Inflammatory macrophage treated with lipopolysaccharide for 4 hours (primary cell): ENCODE measurements at places on chromosomes 1 and 21.

GRCh38 chr1:226653311-226653921, 85.7 kb downstream of the ITPKB start:
- no peak for DNase-seq

DNA sequence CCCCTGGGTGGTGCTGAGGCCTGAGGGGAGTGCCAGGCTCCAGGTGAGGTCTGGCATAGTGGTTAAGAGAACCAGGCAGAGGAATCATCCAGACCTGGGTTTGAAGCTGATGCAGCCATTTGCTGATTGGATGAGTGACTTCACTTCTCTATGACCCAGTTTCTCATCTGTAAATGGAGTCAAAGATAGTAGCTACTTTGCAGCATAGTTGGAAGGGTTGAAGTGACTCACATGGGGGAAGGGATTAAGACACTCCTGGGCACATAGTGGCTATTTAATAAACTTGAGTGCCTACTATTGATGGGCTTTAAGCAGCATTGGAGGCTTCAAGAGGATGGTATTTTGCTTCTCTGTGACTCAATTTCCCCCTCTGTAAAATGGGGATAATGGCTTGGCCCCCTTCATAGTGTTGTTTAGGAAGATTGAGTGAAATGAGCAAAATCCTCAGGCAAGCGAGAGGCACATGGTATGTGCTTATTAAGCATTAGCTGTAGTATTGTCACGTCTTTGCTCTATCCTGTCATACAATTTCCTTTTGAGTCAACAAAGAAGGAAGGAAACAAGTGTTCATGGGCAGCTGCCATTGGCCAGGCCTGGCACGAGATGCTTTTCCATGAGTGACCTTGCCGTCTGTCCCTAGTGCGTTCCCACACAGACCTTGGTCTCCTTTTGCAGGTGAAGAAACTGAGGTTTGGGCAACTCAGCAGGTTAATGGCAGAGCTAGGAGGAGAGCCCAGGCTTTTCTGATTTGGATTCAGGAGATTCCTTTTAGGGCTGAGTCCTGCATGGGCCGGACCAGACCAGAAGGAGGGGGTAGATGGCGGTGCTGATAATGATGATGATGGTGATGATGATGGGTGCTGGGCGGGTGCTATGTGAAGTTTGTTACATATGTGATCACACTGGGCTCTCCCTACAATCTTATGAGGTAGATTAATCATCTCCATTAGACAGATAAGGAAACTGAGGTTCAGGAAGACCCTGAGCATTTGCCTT, 131.1 kb upstream of the WNT4 start:
- no peak for DNase-seq

DNA sequence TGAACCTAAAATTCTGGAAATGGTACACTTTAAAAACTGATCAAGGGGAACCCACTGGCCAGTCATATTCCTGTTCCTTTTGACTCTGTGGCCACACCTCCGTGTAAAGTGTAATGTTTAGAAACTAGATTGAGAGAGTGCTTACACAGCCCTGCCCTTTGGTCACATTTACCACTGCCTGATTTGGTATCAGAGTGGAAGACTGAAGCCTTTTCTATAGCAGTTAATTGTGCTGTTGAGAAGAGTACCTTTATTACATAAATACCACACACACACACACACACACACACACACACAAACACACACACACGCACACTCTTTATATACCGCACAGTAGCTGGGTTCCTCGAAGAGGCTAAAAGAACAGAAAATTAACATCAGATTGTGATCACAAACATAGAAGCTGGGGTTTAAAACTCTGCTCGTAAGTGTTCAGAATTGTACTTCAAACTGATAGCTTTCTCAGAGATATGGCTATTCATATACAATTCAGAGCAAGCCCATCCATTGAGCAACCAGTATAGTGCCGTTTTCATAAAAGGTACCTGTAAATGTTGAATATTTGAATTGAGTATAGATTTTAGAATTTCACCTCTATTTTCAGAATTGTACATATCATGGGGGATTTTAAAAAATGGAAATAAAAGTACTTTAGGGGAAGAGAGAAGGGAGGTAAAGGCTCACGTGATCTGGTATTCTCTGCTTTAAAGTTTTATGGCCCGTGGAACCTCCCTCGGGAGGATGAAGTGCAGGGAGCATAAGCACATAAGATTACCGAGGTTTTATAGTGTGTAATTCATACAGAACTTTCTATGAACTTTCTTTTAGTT, 37.5 kb downstream of the CAMTA1 start:
- no peak for DNase-seq

DNA sequence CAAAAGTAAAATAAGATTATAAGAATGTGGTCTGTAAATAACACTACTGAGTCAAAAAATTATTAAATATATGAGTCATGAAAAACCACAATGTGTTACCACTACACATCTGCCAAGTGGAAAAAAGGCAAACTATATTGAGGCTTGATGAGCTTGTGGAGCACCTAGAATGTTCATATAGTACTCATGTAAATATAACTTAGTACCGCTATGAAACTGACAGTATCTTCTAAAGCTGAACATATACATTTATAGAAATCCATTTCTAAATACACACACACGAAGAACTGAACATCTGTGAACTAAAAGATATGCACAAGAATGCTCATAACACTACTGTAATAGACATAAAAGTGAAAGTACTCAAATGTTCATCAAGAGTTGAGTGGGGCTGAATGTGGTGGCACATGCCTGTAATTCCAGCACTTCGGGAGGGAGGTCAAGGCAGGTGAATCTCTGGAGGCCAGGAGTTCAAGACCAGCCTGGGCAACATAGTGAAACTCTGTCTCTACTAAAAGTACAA, 18.5 kb upstream of the GBP3 start:
- DNase-seq = no peak

DNA sequence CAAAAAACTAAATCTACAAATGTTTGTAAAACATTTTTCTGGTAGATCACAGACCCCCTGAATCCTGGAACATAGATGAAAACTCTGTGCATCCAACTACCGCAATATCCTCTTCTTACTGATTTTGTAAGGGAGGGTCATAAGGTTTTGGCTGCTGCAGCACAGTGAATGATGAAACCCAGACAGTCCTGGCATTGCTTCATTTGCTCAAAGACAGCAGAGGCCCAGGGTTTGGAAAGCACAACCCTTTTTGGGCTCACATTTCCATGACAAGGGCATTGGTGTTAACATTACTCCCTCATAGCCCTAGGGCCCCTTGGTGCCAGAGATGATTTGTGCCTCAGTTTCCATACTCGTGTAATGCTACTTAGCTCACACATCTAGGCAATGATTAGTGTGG, 51.2 kb downstream of the PLXNA2 start:
- DNase-seq = peak; percentile 80

GRCh38 chr1:210882414-210883221, 251.3 kb downstream of the KCNH1 start:
- DNase-seq = no peak

GRCh38 chr1:207744000-207744534, 7.8 kb upstream of the CD46 start:
- no peak for DNase-seq

- DNase-seq = no peak
Observed at GRCh38 chr1:82158981-82159380, 358.2 kb downstream of the ADGRL2 start.

DNA sequence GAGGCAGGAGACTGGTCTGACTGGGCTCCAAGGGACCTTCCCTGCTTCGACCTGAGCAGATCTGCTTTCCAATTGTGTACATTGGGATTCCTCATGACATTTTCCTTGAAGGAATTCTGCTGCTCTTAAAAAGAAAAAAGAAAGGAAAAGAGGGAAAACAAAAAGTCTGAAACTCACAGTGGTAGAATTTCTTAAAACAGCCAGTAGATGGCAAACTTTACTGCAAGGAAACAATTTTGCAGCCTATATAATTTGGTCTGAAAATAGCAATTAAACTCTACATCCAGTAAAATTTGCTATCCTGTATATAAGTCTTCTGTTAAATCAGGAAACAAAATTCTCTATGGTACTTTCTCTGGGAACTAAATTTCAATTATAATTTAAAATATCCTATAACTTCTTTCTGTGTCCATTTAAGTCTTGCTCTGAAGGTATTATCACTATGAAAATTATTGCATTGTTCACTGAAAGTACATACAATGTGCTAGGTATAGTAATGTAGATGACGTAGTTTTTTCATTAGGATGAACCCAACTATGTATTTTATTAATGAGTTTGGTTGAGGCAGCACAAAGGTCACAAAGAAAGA, 59.8 kb downstream of the CRB1 start:
- peak; percentile 13 for DNase-seq

- DNase-seq = no peak
Observed at GRCh38 chr1:43557744-43558245, 27.1 kb downstream of the PTPRF start.

DNA sequence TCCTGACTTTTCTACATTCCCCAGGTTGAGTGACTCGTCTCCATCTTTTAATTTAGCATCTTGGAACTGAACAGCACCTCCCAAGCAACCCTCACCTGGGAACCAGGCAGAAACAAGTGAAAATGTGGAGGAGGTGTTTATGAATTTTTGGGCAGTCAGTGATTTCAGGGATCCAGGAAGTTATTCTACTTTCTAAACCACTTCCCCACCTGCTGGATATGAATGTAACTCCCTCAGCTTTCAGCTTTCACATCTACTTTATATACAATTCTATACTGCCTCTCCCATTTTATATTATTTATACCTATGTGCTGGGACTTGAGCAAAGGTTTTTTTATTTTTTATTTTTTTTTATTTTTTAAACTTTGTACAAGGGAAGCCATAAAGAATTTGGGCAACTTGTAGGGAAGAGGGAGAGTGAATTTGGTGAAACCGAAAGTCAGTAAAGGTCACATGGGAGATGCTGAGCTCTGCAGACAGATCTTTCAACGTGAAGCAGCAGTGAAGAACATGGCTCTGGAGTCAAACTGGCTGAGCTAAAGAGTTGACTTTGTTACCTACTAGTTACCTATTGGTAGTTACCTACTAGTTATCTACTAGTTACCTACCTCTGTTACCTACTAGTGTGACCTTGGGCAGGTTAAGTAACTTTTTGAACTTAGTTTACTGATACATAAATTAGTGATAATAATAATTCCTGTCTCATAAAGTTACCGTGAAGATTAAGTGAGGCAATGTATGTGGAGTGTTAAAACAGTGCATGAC, 45.5 kb downstream of the DDR2 start:
- no peak for DNase-seq

DNA sequence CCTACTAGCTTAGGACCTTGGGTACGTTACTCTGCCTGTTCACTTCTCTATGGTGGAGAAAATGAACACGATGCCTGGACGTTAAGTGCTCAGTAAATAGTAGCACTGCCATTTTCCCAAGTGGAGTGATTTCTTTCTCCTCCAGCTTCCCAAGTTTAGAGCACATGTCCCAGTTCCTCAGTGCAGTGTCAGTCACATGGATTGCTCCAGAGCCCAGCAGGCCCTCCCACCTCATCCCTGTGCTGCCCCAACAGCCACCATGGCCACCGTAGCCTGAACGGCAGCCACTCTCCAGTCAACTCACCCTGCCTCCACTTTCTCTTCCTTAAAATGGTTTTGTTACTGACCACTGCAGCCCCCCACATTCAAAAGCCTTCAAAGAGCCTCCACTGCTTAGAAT, 8.5 kb downstream of the STMN1 start:
- DNase-seq = no peak

- no peak for DNase-seq
Observed at GRCh38 chr1:220791285-220791684, 4.6 kb downstream of the MTARC1 start.

GRCh38 chr21:33951276-33952178, 35.9 kb upstream of the ATP5PO start:
- peak; percentile 79 for DNase-seq

- DNase-seq = no peak
Observed at GRCh38 chr21:28627261-28627660, 365.4 kb downstream of the LTN1 start.

- DNase-seq = no peak
Observed at GRCh38 chr1:23868557-23869016, 497 bp upstream of the FUCA1 start.

DNA sequence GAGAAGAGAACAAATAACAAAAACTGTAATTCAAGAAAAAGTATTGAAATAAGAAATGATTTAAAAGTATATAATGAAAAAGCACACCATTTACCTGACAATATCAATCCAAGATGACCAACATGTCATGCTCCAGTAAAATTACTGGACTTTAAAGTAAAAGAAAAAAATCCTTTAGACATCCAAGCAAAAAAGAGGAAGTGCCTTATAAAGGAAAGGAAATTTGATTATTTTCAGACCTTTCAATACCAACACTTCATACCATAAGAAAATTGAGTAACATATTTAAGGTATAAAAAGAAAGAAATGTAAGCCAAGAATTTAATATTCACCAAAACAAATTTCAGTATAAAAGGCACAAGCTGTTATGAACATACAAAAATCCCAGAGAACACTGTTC, 46.2 kb upstream of the SSX2IP start:
- DNase-seq = no peak

GRCh38 chr1:56576880-56577405, 2.4 kb downstream of the PLPP3 start:
- peak; percentile 60 for DNase-seq

- no peak for DNase-seq
Observed at GRCh38 chr1:182568647-182569284, 20.3 kb downstream of the RNASEL start.
